ENCODE measurements at places on chromosomes 5 and 9. TPM values are rescaled to one million over a fixed set of nuclear protein-coding genes. Genes with fewer than 3 reads are reported as not detected.

DNA sequence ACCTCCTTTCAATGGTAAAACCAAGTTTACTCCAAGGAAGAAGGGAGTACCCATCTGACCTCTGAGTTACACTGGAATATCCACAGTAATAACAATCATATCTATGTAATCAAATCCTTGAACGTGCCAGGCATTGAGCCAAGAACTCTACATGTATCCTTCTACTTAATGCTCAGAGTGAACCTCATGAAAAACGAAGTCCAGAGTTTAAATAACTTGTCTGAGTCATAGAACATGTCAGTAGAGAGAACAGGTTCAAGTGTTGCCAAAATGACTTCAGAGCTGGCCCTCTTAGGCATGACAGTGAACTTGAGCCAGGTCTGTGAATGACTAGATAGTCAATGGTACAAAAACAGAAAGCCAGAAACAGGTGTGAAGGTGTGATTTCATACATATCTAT is 164.1 kb upstream of the ZNF618 start:
- no peak for DNase-seq

The SREK1IP1 gene
- total RNA-seq = 10.2 TPM

The HMMR gene
- total RNA-seq = 0.46 TPM

GRCh38 chr9:105360344-105360743 is 87.5 kb upstream of the FSD1L start:
- DNase-seq = no peak

DNA sequence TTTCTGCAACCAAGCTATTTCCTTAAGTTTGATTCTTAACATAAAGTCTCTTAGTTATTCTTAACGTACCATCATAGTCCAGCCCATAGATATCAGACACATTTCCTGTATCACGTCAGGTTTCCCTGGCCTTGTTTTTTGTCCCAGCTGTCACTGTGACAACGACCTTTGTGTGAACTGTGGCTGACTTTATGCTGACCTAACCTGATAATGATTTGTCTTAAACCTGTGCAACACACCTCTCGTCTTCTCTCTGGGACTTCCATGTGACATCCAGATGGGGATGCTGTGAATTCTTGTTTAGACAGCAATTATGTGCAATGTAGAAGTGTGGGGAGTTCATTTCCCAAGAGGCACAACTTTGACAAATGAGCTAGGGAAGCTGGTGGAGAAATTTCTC is 662.8 kb downstream of the PTPRD start:
- no peak for DNase-seq

The AGPAT2 gene
- total RNA-seq = 48.4 TPM

- DNase-seq = no peak
Observed at GRCh38 chr9:113244556-113244955, 23.2 kb downstream of the SLC31A1 start.

- no peak for DNase-seq
Observed at GRCh38 chr9:99365233-99365980, 143.3 kb downstream of the SEC61B start.

DNA sequence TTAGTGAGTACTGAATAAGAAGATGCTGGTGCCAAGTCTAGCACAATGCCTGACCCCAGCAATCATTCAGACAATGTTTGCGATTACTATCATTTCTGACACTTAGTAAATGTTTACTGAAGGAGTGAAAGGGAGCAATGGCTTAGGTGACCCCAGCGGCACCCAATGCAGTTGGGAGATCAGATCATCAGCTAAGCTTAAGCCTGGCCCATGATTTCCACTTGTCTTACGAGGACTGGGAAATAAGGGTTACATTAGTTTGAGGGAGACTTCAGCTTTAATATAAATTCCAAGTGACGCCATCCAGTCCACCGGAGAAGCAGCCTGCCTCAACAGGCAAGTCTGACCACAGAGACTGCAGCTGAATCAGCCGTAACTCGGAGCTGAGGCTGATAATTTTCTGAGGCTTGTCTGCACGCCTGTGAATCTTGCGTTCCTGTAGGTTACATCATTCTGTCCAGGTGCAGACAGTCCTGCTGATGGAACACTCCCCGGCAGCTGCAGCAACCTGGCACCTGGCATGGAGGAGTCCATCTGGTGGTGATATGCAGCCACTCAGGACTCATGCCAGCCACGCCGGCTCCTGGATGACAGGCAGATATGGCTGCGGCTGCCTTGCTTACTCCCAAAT is 34.9 kb upstream of the FGF1 start:
- DNase-seq = no peak

The PRR16 gene
- total RNA-seq = 18.1 TPM

- DNase-seq = no peak
Observed at GRCh38 chr5:15284706-15285105, 215.3 kb upstream of the FBXL7 start.

DNA sequence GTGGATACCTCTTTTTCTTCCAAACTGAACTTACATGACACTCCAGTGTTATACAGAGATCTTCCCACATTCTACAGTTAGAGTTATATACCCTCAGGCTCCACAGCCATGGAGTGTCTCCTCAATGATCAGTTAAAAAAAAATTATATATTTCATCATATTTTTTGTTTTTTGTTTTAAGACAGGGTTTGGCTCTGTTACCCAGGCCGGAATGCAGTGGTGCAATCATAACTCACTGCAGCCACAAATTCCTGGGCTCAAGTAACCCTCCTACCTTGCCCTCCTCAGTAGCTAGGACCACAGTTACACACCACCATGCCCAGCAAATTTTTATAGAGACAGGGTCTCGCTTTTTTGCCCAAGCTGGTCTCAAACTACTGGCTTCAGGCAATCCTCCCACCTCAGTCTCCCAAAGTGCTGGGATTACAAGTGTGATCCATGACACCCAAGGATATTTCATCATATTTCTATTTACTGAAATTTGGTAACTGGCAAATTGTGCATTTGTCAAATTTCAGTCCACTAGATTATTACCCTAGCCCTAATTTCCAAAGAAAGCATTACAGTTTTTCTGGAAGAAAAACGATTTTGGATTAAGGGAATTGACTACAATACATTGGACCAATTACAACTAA is 18.1 kb upstream of the SCAI start:
- DNase-seq = no peak

The CTXN3 gene
- total RNA-seq = not detected

- no peak for DNase-seq
Observed at GRCh38 chr9:6965566-6965965, 207.8 kb downstream of the KDM4C start.

DNA sequence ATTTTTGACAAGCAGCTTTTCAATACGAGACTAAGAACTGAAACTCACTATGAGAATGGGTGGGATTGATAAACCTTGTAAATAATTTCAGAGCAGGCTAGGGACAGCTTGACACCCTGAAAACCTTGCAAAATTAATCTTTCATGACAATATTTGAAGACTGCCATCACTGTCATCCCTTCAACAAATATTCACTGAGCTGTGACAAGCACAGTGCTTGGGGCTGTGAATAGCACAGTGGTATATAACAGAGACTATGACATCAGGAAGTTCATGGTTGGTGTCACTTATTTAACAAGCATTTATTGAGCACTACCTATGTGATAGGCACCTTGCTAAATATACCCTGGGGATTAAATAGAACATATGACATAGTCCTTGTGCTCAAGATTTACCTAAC is 741.0 kb upstream of the RIOK2 start:
- no peak for DNase-seq

DNA sequence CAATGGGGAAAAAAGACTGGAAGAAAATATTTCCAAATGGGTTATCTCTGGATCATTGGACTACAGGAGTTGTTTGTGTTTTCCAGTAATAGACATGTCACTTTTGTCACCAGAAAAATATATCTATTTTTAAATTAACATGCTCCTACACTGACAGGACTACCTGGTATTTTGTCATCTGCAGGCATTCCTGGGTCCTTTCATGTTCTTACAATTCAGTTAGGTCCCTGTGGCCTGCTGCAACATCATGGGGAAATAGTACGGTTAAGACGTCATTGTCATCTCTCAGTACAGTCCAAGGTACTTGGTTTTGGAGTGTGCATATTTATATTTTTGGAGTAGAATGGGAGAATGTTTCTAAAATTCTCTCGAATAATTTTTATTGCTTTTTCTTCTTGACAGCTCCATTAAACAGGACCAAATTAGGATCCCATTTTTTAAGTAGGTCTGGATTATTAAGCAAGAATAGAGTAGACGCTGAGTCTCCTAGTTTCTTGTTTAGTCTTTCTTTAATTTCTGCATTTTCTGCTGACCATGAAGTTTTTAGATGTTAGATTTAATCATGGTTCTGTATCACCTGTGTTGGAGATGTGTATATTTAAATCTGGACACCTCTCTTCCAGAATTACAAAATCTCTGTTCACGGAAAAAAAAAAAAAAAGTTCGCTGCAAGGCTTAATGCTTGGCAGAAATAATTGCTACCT is 46.9 kb downstream of the SLC22A5 start:
- no peak for DNase-seq

DNA sequence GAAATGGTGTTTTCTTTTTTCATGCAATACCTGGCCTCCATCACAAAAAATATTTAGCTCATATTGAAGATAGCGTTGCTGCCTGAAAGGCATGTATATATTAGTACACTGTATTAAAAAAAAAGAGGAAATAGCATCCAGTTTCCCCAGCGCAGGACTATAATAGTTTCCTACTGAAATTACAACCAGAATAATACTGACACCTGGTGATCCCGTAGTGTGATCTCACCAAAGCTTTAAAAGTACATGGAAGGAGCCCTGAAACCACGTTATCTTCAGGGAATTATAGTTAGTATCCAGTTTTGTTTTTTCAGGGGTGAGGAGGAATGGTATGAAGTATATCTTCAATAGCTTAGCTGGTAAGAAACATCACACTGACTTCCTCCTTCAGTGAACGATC is 264.9 kb downstream of the CD180 start:
- no peak for DNase-seq

DNA sequence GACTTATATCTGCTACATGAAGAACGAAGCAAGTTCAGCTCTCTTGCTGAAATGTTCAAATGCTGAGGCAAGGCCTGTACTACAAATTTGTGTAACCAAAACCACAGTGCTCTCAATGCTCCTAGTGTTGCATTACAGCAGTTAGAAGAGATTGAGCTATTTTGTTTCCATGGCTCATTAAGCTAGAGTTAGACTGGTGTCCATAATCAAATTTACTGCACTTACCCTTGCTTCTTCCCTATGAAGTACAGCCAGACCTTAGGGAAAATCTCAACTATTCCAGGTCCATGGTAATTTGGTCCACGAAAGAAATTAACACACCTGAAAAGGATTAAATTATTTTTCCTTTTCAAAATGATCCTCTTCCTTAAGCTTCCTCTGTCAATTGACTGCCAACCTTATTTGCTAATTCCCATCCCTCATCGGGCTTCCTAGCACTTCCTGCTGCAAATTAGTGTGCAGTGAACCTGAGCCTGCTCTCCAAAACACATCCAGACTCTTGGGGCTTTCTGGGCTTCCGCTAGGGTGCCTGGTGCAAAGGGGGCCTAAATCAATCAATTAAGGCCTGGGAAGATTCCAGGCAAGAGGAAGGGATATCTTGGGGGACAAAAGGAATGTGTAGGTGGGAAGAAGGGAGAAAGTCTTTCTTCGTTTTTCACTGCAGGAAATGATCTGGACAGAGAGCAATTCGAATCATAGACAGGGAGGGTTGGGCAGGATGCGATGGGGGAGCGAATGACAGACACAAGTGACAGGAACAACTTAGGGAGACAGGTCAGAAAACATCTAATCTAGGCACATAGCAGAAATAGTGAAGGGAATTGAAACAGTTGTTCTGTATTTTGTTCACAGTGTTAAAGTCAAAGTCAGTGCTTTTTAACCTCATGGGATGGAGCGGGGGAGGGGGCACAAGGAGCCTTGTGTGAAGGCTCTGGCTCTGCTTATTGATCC is 542.4 kb downstream of the RAB3C start:
- DNase-seq = no peak

The NR4A3 gene
- 22.4 TPM for total RNA-seq

DNA sequence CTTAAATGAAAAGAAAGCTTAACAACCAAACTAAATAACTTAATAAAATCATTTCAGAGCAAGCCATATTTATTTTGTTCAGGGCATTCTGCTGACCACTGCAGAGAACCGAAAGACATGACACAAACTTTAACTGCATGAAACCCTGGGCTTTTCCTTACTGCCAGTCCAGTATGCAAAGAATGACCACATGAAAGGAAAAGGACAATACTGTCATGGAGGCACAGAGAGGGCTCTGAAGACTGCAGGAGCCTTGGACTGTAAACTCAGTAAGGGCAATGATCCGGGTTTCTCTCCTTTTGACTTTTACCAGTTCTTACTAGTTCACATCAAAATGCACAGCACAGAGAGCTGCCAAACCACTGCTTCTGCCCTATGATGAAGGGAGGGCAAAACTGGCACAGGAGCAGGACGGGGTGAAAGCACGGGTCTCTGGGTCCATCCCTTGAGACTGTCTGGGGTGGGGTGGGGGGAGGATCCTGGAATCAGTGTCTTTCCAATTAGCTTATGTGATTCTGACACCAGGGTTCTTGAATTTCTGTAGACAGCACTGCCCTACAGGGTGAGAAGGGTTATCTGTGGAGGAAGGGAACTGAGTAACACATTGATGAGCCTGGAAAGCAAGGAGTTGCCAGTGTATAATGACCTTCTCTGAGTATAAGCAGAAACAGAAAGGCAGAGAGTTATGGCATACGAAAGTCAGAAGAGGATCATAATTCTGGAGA is 44.7 kb downstream of the RNF130 start:
- no peak for DNase-seq

DNA sequence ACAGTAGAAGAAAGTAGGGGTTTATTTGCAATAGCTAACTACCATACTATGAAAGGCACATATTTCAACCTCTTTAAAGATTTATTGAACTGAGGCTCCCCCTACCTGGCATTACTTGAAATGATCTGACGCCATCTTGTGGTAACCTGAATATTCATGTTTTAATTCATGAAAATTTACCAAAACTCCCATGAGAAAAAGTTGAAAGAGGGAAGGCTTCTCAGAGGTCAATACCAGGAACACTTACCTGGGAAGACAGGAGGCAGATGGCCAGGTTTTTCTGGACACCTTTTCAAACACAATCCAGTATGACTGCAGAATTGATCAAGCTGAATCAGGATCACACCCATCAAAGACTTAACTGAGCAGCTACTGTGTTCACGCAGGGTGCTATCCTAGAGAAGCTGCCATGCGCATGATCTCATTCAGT is 9.4 kb downstream of the PRELID2 start:
- no peak for DNase-seq

GRCh38 chr5:127112347-127112864 is 39.1 kb upstream of the C5orf63 start:
- DNase-seq = no peak

The KCNN2 gene
- total RNA-seq = 2.6 TPM

DNA sequence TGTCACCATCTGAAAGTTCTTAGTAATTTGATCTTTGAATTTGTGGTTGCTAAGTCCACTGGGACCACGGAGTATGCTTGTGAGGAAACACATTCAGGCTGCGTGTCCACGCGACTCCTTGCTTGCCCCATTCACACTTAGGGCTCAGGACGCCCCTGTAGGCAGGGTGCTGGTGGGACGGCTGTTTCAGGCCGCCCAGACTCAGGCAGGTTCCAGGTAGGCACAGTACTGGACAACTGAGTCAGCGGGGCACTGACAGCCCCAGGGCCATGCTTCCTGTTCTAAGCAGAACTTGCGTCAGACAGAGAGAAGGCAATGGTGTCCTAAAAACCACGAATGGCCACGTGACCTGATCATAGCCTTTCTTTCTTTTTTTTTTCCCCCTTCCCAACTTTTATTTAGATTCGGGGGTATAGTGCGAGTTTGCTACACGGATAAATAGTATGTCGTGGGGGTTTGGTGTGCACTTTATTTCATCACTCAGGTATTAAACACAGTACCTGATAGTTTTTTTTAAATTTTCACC is 7.7 kb upstream of the RASGEF1C start:
- no peak for DNase-seq

The CD14 gene
- 29.6 TPM for total RNA-seq
